ENCODE measurements at places on chromosomes 6 and 20. TPM values are rescaled to one million over a fixed set of nuclear protein-coding genes. Genes with fewer than 3 reads are reported as not detected.

GRCh38 chr6:150448221-150448620, 79.4 kb downstream of the IYD start:
- no peak for DNase-seq

GRCh38 chr20:23744817-23745216, 5.9 kb downstream of the CST1 start:
- no peak for DNase-seq

DNA sequence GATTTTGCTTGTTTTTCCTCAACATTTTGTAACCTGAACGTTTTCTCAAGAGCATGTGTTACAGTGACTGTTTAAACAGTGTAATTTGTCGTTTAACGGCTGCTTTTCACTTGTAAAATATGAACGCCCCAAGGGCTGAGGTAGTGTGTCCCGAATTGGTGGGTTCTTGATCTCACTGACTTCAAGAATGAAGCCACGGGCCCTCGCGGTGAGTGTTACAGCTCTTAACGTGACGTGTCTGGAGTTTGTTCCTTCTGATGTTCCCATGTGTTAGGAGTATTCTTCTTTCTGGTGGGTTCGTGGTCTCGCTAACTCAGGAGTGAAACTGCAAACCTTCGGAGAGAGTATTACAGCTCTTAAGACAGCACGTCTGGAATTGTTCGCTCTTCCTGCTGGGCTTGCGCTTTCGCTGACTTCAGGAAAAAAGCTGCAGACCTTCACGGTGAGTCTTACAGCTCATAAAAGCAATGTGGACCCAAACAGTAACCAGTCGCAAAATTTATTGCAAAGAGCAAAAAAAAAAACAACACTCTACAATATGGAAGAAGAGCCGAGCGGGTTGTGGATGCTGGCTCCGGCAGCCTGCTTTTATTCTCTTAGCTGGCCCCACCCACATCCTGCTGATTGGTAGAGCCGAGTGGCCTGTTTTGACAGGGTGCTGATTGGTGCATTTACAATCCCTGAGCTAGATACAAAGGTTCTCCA, 25.1 kb upstream of the TRIM27 start:
- no peak for DNase-seq

The BAG2 gene
- total RNA-seq, result 19.8 TPM

The UNC93A gene
- total RNA-seq, result not detected

The GPR63 gene
- 7.7 TPM for total RNA-seq
